ENCODE measurements at places on chromosomes 4 and X.
A peak's percentile ranks its signal among the peaks of the same experiment; 100 is the strongest.

- DNase-seq: no peak
Observed at GRCh38 chr4:3108211-3108610, 33.7 kb downstream of the HTT start.

- DNase-seq: no peak
Observed at GRCh38 chr4:85867271-85867670, 392.3 kb downstream of the ARHGAP24 start.

DNA sequence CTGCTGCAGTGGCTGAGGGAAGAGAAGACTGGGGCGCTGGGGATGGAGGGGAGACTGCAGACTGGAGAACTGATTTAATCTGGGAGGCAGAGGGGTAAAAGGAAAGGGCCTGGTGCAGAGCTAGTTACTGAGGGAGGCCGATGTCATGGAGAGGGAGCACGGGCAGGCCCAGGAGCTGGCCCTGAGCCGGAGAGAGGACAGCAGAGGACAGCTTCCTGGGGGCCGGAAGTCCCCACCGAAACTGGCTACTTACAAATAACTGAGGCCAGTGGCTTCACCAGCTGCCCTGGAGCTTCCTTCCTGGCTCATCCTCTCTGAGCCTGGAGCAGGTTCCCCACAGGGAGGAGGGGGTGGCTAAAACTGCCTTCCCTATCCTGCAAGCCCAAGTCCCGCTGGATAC is 26.9 kb downstream of the NSG1 start:
- DNase-seq: no peak

GRCh38 chr4:163554870-163555465 is 60.5 kb downstream of the TMA16 start:
- DNase-seq: no peak

DNA sequence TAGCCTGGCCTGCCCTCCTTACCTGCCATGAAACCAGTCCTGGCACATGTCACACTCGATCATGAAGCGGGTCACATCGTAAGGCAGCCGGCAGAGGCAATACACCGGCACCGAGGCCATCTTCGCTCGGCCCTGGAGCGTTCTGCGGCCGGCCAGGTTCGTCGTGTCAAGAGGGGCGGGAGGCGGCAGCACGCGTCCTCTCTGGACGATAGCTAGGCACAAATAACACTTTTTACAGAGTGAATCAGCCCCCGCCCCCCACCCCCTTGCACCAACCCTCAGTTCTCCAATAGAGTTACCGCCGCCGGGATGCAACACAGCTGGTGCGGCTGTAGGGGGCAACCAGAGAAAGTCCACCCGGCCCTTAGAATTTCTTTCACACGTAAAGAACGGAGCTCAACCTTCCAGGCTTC is 1.7 kb downstream of the PHF8 start:
- DNase-seq: no peak

- DNase-seq: no peak
Observed at GRCh38 chrX:139199933-139200332, 330.6 kb upstream of the F9 start.

- no peak for DNase-seq
Observed at GRCh38 chr4:55920571-55920970, 28.2 kb upstream of the CEP135 start.

GRCh38 chr4:85772470-85772869 is 297.5 kb downstream of the ARHGAP24 start:
- DNase-seq: no peak

GRCh38 chrX:10235851-10236250 is 79.1 kb downstream of the CLCN4 start:
- no peak for DNase-seq

- DNase-seq: no peak
Observed at GRCh38 chr4:48290146-48290772, 20.6 kb upstream of the TEC start.

DNA sequence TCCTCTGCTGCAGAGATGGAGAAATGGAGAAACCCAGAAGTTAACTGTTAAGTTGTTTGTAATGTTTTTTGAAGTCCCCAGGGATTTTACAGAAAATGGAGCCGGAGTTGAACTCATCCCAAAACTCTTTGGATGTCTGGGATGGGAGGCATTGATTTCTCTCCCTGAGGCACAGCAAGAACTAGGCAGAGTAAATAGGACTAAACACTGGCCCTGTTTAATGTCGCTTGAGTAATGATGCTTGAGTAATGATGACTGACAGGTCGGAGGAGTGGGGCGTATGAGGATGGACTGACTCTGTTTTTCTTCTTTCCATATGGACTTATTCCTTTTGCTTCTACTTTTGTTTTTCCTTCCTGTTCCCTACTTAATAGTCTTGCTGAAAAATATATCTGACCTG is 69.9 kb downstream of the ARHGAP10 start:
- no peak for DNase-seq

DNA sequence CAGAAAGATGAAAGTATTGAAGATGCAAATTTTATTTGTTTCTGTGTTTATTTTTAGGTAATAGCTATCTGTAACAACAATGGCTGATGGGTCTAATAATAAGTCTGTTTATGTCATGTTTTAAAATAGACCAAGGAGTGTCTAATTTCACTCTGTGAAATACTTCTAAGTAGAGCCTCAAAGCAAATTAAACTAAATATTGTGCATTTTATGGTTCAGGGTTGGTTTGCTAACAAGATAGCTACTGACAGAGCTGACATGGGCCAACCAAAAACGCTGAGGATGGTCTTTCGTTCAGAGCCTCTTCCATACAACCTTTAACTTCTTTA is 437.6 kb upstream of the CTSO start:
- no peak for DNase-seq

GRCh38 chr4:57034520-57034919 is 55.8 kb downstream of the POLR2B start:
- DNase-seq: no peak

DNA sequence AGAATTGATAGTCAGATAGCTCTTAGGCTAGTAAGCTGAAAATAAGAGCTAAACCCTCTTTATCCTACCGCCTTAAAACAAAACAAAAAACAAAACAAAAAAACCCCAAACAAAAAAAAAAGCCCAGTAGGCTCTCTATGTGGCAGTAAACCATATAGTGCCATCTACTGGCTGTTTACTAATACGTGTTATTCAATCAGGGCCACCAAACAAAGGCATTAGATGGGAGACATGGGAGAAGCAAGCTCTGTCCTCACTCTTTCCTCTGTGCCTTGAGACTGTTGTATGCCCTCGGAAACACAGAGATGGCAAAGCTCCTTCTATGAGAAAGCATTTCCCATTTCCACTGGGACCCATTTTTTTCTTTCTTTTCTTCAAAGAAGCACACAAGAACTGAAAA is 148.8 kb upstream of the MID1 start:
- peak; percentile 21 for DNase-seq

- no peak for DNase-seq
Observed at GRCh38 chrX:40081679-40082068, 16.1 kb downstream of the BCOR start.

GRCh38 chr4:91592125-91592524 is 711.6 kb upstream of the GRID2 start:
- no peak for DNase-seq

GRCh38 chrX:17242470-17242869 is 132.5 kb upstream of the NHS start:
- DNase-seq: no peak

DNA sequence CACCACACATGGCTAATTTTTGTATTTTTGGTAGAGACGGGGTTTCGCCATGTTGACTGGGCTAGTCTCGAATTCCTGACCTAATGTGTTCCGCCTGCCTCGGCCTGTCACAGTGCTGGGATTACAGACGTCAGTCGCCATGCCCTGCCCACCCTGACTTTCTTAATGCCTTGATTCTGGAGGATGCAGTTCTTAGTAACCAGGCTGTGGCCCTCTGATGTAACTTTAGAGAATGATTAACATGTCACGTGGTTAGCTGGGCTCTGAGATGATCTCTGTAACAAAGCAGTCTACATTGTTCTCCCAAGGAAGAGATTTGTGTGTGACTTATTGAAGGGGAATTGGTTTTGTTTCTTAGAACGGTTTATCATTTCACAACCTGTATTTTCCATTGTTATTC is 30.6 kb downstream of the ANK2 start:
- DNase-seq: no peak

- no peak for DNase-seq
Observed at GRCh38 chr4:3225936-3226335, 23.0 kb upstream of the MSANTD1 start.

DNA sequence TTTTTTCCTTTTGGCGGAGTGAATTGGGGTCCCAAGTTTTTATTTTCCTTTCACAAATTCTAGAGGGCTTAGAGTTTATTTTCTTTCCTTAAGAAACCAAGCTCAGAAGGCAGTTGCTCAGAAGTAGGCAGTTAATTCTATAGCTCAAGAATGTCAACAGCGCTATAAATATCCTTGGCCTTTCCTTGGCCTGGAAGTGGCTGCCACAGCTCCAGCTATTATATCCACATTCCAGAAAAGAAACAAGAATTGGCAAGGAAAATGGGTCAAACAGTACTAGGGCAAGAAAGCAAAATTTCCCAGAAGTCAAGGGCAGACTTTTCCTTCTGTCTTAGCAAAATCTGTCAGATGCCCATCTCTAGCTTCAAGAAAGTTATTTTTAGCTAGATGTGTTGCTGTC is 31.0 kb downstream of the SLC10A6 start:
- no peak for DNase-seq

DNA sequence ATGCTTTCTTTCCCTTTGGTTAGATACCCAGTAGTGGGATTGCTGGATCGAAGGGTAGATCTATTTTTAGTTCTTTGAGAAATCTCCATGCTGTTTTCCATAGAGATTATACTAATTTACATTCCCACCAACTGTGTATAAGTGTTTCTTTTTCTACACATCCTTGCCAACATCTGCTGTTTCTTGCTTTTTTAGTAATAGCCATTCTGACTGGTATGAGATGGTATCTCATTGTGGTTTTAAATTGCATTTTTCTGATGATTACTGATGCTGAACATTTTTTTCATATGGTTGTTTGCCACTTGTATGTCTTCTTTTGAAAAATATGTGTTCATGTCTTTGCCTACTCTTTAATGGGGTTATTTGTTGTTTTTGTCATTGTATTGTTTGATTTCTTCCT is 6.6 kb upstream of the AGA start:
- DNase-seq: no peak

DNA sequence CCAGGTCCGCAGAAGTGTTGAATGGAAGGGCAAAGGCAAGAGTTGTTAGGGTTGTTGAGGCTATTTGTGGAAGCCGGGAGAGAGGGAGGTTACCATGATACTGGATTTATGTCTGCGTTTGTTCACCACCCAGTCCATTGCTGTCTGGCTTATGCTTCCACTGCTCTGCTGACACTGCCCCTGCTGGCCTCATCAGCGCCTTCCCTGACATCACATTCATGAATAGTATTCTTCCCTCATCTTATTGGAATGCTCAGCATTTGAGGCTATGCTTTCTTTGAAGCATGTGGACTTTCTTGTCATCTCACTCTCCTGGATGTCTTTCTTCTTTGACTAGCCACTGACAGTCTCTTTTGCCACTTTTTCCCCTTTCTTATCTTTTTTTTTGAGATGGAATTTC is 10.3 kb downstream of the GNL3L start:
- no peak for DNase-seq

DNA sequence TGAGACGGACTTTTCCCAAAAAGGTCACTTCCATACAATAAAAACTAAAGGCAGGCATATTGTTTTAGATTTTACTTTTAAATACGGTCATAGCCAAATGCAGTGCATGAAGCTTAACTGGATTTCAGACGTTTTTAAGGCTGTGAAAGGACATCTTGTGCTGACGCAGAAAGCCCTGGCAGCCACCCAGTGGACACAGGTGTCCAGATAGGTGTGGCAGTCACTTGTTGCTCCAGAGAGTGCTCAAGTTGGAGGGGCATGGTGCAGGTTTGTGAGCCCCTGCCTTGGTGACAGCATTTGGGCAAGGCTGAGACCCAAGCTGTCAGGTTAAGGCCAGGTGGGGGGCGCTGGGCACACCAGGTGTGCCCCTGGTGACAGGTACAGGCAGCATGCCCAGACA is 135.8 kb upstream of the TBL1X start:
- DNase-seq: no peak

- peak; percentile 63 for DNase-seq
Observed at GRCh38 chrX:100358766-100359165, 51.3 kb downstream of the PCDH19 start.

GRCh38 chr4:187632260-187632995 is 363.1 kb upstream of the ZFP42 start:
- DNase-seq: no peak

- DNase-seq: no peak
Observed at GRCh38 chr4:160848901-160849760, 1314.7 kb downstream of the FSTL5 start.

DNA sequence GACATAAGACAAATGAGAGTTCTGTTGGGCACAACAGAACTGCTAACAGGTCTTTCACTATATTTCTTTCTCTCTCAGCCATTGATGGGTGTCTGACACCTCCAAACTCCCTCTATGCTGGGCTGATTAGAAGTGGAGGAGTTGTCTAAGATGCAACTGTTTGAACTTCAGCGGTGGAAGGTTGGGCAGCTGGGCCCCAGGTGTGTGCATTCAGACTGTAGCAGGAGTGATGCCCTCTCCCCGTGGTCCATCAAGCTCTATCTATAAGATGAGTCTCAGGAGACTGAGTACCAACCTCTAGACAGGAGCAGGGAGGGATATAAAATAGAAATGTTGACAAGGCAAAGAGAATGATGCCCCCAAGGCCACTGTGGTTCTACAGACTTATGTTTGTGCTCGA is 28.2 kb upstream of the CHRNA9 start:
- no peak for DNase-seq

DNA sequence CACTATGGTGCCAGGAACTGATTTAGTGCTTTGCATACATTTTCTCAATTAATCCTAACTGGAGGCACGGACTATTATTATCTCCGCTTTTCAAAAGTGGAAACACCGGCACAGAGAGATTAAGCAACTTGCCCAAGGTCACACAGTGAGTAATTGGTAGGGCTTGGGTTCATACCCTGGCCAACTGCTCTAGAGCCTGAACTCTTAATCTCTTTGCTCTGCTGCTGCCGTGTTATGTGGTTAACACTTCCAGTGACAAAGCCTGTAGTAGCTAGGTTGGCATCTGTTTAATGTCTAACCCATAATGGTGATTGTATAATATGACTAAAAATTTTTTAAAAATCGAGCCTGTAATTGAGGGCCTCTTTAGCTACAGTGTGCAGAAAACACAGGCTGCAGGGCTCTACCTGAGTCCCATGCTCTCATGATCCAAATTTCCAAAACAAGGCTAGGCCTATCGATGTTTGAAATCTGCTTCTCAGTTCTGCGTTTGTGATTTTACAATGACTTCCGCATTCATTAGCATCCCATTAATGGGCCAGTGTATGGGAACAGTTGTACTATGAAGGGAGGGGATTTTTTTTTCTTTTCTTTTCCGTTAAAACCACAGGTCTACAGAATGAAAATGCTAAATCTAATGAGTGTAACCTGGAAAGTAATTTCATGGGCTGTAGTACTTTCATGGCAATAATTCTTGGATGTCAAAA is 219.3 kb upstream of the JADE1 start:
- no peak for DNase-seq

Measured in NCI-H187 treated with DMSO at 0.1 percent for 48 hours (cell line).